ENCODE measurements at places on chromosomes 5 and 9.

GRCh38 chr5:149348518-149348917 is 3.2 kb downstream of the GRPEL2 start:
- no peak for DNase-seq

DNA sequence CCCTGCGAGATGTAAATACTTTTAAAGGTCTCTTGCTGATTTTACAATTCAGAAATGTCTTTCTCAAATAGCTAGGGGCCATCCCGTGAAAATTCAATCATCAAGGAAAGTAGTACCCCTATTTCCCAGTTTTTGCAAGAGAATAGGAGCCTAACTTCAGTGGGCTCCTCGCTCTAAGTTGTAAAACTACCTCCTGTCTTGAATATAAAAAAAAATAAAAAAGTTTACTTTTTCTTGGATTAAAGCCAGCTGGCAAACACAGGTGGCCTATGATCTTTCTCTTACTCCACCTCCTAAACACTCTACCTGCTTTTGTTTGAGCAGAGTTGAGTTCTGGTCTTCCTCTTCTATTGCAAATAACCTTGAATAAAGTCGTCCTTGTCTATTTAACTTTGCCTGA is 79.4 kb downstream of the SLCO4C1 start:
- no peak for DNase-seq

DNA sequence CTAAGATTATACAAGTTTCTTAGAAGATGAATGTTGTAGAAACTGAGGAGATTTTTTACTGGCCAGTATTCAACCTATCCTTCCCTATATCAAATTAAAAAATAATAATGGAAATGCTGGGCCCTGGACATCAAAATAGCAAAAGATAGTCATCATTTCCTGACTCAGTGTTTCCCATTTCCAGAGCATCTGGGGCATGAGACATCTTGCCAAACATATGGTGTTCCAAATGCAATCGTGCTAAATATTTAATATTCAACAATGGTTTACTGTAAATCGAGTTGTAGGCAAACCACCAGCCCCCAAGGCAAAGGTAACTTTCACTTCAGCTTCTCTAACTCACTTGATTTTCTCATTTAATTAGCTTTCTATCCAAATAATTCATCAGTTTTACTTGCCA is 152.9 kb downstream of the FRMD3 start:
- no peak for DNase-seq

DNA sequence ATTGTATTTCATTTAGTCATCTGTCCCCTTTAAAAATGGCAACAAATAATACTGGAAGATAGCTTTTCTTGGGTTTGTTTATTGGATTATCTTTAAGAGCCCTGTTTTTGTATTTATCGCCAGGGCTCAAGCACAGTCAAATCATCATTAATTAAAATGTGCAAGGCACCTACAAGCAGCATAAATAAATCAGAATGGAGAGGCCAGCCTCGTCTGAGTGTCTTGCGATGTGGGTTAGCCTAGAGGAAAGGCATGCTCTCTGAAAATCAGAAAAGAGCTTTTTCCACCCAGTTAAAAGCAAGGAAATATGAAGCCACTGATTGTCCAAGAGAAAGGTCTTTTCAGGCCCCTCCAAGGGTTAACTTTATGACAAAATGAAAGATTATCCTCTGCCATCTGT is 31.8 kb downstream of the ZFAND5 start:
- DNase-seq, result no peak

DNA sequence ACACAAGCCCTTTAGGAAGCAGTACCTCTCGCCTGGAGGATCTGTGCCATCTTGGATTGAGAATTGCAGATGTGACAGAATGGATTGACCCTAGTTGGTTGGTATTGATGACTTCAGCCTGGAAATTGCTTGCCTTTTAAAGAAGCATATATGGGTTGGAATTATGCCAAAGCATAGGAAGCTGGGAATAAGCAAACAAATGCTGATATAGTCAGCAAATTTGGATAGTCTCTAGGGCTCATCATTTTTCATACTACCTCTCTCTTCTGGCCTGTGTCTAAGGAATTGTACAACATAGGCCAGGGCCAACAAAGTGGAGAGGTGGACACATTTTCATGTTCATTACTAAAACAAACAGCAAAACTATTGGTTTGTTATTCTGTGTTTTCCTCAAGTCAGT is 13.2 kb downstream of the TRIM32 start:
- DNase-seq, result no peak

DNA sequence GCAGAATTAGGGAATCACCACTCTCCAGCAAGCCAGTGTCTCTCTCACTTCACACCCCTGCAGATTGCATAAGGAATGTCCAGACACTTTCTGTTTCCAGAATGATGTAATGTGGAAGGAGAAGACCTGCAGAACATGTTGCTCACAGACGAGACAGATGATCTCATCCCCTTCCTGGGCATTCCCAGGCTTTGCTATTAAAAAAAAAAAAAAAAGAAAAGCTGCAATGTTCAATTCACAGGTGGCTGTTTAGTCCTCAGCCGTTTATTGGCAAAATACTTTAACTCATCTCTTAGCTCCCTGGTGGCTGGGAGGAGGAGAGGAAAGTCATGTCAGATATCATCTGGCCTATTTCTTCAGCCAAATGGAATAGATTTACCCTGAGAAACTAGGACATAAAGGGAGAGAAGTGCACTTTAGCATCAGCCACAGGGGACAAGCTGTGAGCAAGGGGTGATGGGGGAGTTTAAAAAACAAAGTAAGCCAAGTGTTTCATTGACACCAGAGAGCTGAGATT is 95.9 kb upstream of the TNC start:
- no peak for DNase-seq

- no peak for DNase-seq
Measured at GRCh38 chr9:3773362-3774060, 247.7 kb upstream of the RFX3 start.

DNA sequence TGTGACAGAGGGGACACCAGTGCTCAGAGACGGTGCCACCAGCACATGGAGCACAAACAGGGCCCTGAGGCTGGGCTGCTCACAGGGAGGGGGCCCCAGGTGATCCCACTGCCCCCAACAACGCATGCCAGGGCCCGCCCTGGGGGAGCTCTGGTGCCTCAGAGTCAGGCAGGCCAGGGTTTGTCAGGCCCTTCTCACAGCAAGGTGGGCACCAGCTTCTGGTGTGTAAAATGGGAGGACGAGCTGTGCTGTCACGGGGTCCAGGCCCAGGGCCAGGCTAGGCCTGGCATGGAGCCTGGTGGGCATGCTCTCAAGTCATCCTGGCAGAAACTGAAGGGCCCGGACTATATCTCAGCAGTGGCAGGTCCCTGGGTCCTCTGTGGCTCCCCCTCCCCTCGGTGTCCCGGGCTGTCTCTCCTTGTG is 34.5 kb downstream of the PRRT1B start:
- no peak for DNase-seq

DNA sequence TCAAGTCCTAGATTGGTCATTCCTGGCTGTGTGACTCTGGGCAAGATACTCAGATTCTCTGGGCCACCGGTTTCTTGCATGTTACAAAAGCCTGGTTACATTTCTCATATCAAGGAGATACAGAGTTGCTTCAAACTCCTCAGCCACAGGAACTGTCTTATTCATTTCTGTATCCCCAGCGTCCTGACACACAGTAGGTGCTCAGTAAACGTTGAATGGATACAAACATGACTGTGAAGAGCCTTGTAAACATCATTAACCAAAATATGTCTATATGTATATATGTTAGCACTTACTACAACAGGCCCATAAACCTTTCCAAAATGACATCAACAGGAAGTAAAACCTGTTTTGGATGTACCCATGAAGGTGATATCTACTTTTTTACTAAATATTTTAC is 1.6 kb downstream of the CLTB start:
- DNase-seq, result no peak

DNA sequence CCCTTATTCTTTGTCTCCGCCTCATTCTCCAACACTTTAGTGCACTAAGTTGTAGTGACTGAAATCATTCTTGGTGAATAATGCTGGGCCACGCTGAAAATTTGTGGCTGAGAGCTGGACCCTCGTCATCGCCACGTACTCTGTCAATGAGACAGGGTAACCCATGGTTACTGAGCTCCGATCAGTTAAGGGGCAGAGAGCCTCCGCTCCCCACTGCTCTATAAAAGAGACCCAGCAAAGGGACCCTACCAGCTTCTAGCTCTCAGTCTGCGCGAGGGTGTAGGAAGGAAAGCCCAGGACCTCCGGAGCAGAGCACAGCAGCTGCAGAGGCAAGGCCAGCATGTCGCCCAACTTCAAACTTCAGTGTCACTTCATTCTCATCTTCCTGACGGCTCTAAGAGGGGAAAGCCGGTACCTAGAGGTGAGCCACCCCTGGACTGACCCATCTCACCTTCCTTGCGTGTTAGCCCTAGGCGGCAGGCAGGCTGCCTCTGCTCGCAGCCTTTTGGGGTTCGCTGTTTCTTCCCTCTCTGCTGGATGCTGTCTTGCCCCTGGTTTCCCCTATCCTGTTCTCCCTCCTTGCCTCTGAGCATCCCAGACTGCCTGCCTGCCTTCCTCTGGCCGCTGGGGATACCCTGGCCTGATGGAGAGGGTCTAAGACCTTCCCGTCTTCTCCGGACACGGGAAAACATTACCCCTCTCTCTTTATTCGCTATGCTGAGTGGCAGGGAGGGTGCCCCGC is at the start of gene CRHBP:
TSS of gene CRHBP (plus strand) at position 251 of the 742 bp plus-strand sequence. CDS start at position 341, 90 bp downstream.
- no peak for DNase-seq

DNA sequence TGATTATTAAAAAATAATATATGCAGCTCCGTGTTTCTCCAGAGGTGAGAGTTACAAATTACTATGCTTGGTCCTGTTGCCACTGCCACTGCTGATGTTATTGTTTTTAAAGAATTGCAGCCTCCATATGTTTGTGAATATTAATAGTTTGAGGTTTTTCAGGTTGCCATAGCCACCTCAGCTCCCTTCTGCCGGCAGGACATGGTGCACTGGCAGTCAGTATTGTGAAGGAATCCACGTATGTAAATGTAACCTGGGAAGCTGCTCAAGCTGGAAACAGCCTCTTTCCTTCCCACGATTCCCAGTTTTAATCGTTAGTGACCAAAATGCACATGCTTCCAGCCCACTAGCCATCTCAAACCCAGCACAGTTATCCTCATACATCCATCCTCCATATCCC is 184.4 kb upstream of the CCNG1 start:
- no peak for DNase-seq

- DNase-seq, result no peak
Measured at GRCh38 chr5:150254774-150255173, 34.8 kb downstream of the CAMK2A start.

DNA sequence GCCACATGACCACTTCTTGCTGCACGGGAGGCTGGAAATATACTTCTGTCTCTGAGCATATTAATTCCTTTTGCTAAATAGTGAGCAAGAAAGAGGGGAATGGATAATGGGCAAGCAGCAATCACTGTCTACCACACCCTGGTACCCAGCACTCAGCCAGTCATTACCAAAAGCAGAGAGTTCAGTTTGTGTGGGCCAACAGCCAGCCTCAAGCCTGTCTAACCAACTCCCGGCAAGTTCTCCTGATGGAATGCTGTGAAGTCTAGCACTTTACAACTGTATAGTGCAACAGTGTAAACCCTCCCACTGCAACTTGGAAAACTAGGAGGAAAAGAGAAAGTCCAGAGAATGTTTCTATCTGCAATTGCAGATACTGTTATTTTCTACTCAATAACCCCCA is 47.8 kb downstream of the PLK2 start:
- DNase-seq, result no peak

GRCh38 chr5:90353254-90353653 is 56.3 kb downstream of the CETN3 start:
- no peak for DNase-seq

- DNase-seq, result no peak
Measured at GRCh38 chr5:89168766-89169165, 285.8 kb upstream of the MEF2C start.

DNA sequence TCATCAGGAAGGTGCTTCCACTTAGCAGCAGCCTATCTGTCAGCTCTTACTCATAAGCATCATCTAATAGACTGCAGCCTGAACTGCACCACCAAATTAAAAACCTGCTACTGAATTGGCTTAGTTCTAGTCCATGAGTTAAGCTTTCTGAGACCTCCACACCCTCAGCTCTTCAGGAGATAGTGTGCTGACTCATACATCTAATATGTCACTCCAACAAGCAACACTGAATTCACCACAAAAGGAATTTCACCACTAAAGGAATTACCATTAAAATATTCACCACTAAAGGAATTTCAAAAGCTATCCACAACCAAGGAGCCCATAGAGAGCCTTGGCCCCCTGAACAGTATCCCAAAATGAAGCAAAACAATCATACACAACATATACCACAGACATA is 418.5 kb upstream of the RORB start:
- DNase-seq, result no peak

GRCh38 chr5:127609011-127609410 is 39.9 kb upstream of the CTXN3 start:
- DNase-seq, result no peak

- no peak for DNase-seq
Measured at GRCh38 chr5:14810928-14811572, 60.5 kb downstream of the ANKH start.

DNA sequence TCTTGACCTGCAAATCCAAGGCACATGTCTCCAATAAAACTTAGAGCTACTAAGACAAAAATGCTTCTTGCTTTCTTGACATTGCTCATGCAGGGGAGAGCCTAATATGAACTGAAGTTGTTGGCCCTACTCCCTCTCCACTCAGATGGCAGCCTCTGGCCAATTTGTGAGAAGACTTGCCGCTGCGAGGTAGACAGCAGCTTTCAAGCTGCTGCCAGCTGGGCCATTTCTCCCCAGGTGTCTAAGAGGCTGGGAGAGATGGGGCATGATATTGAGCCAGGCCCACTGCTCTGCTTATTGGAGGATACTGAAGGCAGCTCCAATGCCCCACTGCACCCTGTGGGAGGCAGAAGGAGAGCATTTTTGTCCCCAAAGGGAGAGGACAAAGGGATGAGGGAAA is 380.5 kb downstream of the RASEF start:
- no peak for DNase-seq

DNA sequence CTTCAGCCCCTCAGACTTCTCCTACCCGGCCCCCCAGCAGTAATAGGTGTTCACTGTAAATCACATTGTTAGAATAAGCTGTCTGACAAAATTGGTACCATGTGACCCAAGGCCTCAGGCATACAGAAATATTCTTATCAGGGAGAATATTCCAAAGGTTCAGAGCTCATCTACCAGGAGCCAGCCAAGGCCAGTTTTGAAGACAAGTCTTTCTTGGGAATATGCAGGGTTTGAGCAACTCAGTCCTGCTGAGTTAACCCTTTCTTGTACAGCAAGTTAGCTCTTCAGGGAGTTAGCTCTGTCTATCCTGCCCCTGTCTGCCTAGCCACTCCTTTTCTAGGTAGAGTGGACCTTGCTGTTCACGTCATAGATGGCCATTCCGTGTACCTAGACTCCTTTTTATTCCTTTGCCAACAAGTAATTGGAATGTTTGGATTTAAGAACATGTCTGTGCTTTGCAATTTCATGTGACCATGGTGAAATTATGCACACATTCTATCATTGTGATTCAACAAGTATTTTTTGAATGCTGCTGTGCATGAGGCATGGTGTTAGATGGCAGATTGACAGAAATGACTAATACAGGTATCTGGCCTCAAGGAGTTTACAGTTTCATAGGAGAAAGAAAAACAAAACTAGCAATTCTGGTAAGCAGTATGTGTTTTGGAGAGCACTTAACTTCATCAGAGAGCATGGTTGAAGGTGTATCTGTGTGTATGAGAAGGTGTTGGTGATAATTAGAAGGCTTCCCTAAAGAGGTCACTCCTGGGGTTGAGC is 22.6 kb downstream of the TGFBR1 start:
- DNase-seq, result no peak

Measured in thoracic aorta (tissue), 2 donors.